DMS79 (cell line): ENCODE measurements at places on chromosomes 4 and X.

GRCh38 chr4:187236209-187236890 lies 512.7 kb upstream of the FAT1 start:
- no peak for DNase-seq

- DNase-seq, result no peak
Measured at GRCh38 chr4:80831383-80832361, 198.8 kb upstream of the BMP3 start.

- DNase-seq, result no peak
Measured at GRCh38 chr4:98484031-98484430, 174.4 kb downstream of the TSPAN5 start.

DNA sequence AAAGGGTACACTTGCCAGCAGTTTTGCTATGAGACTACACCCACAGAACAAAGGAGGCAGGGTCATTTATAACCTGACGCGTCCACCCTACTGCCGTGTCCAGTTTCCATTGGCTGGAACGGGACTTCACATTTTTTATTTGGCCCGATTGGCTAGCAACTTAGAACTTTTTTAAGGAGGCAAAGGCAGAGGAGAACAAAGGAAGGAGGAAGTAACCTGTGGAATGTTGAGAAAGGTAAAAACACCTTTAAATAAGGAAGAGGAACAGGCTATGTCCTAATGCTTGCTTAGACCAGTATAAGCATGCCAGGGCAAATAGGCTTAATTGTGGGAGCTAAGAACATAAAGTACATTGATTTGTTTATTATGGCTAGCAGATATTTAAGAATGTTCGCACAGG lies 18.7 kb downstream of the KDM6A start:
- DNase-seq, result no peak

- no peak for DNase-seq
Measured at GRCh38 chr4:21790438-21791029, 158.0 kb downstream of the KCNIP4 start.

DNA sequence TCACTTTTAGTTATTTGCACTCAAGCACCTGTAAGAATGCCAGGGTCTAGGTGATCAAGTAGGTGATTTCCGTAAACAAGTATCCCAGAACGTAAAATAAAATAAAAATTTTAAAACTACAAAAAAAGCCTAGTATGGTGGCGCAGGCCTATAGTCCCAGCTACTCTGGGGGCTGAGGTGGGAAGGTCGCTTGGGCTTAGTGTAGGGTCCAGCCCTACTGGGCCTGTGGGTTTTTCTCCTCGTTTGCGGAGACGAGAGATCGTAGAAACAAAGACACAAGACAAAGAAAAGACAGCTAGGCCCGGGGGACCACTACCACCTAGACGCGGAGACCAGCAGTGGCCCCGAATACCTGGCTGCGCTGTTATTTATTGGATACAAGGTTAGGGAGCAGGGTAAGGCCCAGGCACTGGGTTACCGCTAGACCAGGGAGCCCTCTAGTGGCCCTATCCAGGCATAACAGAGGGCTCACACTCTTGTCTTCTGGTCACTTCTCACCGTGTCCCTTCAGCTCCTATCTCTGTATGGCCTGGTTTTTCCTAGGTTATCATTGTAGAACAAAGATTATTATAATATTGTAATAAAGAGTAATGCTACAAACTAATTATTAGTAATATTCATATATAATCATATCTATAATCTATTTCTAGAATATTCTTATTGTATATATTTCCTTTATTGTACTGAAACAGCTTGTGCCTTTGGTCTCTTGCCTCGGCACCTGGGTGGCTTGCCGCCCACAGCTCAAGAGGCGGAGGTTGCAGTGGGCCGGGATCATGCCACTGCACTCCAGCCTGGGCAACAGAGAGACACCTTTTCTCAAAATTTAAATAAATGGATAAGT lies 38.4 kb downstream of the SAGE1 start:
- DNase-seq, result no peak

GRCh38 chr4:17771284-17771908 lies 10.0 kb downstream of the FAM184B start:
- peak; percentile 40 for DNase-seq
